Natural killer cell treated with Interleukin-12 subunit alpha and Interleukin-12 subunit beta and Interleukin-15 and Interleukin-18, amount 100 ng/mL, for 72 hours (primary cell): ENCODE measurements at places on chromosomes 3 and 15. TPM values are rescaled to one million over a fixed set of nuclear protein-coding genes. Genes with fewer than 3 reads are reported as not detected.

GRCh38 chr3:16151109-16151508 lies 23.4 kb upstream of the GALNT15 start:
- H3K4me1 ChIP-seq, result peaks cover 5% of the 10 kb centered on the region
- H3K4me3 ChIP-seq, result no peak overlapping the region
- peaks cover 17% of the 10 kb centered on the region for H3K27me3 ChIP-seq
- DNase-seq, result no peak

- no peak overlapping the region for H3K4me3 ChIP-seq
- no peak for DNase-seq
- no peaks in the 10 kb centered on the region for H3K4me1 ChIP-seq
- H3K36me3 ChIP-seq, result no peaks in the 10 kb centered on the region
- no peaks in the 10 kb centered on the region for H3K27me3 ChIP-seq
Measured at GRCh38 chr15:36323615-36324014, 255.8 kb upstream of the CDIN1 start.

- H3K27ac ChIP-seq, result no peak overlapping the region
- no peaks in the 10 kb centered on the region for H3K36me3 ChIP-seq
- no peak for DNase-seq
- H3K4me1 ChIP-seq, result no peaks in the 10 kb centered on the region
Measured at GRCh38 chr3:149630806-149631205, 27.0 kb downstream of the WWTR1 start.

- no peak for DNase-seq
- H3K27me3 ChIP-seq, result peaks cover 13% of the 10 kb centered on the region
- no peak overlapping the region for H3K27ac ChIP-seq
- H3K4me1 ChIP-seq, result peaks cover 6% of the 10 kb centered on the region
- no peaks in the 10 kb centered on the region for H3K36me3 ChIP-seq
Measured at GRCh38 chr3:134857356-134857755, 62.3 kb downstream of the EPHB1 start.

DNA sequence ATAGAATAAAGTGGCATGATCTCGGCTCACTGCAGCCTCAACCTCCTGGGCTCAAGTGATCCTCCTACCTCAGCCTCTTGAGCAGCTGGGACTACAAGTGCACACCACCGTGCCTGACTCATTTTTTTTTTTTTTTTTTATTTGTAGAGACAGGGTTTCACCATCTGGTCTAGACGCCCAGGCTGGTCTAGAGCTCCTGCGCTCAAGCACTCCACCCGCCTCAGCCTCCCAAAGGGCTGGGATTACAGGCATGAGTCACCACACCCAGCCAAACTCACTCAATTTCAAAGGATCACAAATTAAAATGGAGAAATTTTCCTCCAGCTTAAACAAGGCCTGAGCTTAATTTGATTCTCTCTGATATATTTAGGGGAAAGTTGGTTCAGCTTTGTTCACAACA lies 27.3 kb upstream of the NMB start:
- no peak overlapping the region for H3K27ac ChIP-seq
- peaks cover 6% of the 10 kb centered on the region for H3K4me1 ChIP-seq
- no peak overlapping the region for H3K4me3 ChIP-seq
- H3K27me3 ChIP-seq, result no peaks in the 10 kb centered on the region

The SERINC4 gene
- 0.50 TPM for total RNA-seq

The NR2E3 gene
- not detected for total RNA-seq
